ENCODE measurements at places on chromosomes 12 and 14.

DNA sequence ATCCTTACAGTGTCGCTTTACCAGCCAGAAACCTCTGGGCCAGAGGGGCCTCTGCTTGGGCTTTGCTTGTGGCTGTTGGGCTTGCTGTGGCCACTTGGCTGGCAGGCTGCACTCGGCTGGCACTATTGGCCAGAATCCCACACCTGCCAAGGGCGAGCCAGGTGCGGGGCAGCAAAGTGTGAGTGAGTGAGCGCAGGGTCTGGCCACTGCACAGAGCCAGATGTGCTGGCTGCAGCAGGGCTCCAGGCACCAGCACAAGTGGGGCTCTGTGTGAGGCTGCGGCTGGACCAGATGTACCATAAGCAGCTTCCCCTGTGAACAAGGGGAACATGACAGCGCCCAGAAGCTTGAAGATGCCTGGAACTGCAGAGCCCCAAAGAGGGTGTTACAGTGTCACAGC is 33.5 kb upstream of the ARID2 start:
- no peak for DNase-seq

DNA sequence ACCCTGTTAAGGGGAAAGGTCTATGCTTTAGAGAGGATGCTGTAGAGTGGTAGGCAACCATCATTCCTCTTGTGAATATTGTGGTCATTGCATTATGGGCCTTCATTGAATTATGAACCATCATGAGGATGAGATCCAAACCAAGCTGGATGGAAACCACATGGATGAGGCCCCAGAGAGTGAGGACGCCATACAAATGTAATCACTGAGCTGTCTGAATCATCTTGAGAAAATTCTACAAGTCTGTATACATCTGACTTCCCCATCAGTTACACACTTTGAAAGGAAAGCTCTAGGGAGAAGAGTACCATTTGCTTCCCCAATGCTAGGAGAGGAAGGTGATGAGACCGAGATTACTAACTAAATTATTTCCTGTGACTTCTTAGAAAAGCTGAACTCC is 172.9 kb downstream of the CACNA1C start:
- no peak for DNase-seq

DNA sequence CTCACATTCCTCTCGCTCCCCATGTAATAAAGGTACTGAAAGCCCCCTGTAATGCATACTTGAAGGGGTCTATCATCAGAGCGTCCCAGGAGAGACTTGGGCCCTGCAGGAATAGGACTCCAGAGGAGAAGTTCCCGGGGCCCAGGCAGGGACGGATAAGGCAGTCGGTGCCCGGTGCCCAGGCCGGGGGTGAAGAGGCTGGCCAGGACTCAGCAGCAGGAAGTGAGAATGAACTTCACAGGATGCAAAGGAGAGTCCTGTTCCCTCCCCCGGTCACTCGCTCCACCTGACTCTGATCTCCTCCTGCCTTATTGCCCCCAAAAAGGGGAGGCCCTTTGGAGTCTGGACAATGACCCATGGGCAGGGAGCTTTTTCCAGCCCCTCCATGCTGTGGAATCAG is 40.2 kb downstream of the LRRC74A start:
- DNase-seq: no peak

GRCh38 chr14:38883127-38883526 is 219.9 kb downstream of the SEC23A start:
- no peak for DNase-seq

DNA sequence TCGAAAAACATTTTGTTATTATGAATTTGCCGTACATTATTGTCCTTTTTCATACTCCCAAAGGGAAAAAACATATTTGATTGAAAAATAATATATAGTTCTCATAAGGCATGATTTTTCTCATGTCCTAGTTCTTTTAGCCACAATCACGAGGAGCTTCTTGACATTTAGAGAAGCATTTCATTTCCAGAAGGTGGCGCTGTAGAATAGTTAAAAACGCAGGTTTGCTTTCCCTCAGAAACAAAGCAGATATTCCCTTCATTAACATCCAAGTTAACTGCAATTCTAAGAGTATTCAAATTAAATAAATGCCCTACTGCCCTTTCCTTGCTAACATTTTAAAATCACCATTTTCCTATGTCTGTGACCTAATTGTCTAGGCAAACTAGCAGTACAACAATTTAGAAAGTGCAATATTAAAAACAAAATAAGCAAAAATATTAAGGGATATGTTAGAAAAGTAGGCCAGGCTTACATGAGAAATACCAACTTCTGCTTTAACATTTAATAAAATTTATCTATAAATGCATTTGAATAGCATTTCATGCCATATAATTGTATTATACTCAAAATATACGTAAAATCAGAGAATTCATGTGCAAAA is 10.9 kb upstream of the PIK3C2G start:
- DNase-seq: no peak

DNA sequence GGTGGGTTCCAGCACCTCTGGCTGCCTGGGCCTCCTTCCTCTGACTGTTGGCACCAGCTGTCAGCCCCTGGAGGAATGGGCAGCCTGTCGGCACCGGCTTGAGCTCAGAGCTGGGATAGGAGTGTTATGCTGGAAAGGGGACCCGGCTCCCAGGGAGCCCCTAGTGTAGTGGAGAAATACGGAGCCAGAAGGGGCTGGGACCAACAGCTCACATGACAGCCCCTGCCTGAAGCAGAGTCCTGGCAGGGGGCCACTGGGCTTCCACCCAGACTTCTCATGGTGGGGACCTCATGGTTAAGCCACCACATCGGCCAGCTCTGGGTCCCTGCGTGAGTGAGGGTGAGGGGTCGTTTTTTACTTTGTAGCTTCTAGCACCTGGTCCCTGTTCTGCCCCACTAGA is 174.5 kb downstream of the TSPAN9 start:
- DNase-seq: no peak

GRCh38 chr12:69196302-69197288 is 42.8 kb upstream of the CPSF6 start:
- no peak for DNase-seq

DNA sequence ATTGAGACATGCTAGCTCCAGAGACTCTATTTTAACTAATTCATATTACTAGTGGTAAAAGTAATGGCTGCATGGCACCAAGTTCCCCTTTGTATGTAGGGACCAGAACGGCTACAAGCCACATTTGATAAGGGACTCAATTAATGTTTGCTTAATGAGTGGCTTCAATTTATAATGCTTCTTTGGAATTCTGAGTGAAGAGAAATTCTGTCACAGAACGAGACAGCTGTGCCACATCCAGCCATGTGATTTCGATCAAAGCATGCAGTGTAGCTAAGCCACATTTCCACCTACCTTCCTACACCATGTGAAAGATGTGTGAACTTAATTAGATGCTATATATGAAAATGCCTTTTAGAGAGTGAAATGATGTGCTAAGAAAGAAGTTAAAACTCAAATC is 217.4 kb downstream of the ACSS3 start:
- DNase-seq: no peak

- DNase-seq: no peak
These were observed 7.3 kb downstream of the CLEC7A start for GRCh38 chr12:10122689-10123088.

DNA sequence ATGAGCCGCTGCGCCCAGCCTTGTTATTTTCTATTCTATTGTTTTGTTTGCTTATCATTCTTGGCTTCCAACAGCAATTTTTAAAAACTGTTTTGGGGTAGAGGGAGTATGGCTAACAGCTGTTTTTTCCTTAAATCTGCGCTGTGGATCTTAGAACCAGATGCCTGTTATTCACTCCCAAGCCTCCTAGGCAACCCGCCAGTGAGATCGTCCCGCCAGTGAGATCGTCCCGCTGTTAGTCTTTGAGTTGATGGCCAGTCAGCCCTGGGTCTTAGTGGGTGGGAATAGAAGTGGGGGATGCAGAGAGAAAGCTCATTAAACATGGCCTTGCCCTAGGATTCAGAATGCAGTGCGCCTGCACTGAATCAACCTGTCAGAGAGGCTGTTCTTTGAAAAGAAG is 67.3 kb upstream of the BICD1 start:
- DNase-seq: peak; percentile 93

DNA sequence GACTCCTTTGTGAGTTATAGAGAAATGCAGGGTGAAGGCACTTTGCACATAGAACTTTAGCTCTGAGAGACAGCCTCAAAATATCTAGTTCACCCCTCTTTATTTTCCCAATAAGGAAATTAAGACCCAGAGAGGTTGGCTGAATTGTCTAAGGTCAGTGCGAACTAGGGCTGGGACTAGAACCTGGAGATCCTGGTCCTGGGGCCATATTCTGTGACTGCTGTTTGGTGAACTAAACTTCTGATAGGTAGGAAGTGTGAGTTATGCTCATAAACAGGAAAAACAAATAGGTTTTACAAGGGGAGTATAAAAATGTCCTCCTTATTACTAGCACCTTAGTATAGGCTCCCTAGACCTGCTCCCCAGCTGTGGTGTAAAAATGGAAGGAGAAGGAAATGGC is 53.9 kb downstream of the DAD1 start:
- DNase-seq: no peak

GRCh38 chr12:87836190-87836589 is 193.0 kb downstream of the C12orf50 start:
- no peak for DNase-seq

DNA sequence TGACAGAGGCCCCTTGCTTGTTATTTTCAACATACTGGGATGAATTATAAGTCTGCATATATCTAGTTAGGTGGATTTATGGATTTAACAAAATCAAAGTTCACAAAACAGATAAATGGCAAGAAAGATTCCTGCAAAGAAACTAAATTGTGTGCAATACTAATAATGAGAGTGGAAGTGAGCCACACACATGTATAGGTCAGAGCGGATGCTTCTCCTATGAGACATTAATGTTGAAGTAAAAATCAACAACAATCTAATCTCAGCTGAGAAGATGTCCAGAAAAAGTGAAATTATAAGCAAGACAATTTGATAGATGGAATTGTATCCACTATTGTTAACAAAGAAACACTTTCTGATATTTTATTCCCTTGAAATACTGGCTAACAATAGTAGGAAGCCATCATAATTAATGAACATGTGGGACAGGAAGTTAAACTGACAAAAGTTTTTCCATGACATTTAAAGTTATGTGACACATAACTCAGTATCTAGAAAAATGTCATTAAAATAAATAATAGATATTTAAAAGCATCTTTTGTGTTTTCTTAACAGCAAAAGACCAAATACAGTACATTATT is 39.7 kb downstream of the RAD51B start:
- no peak for DNase-seq

DNA sequence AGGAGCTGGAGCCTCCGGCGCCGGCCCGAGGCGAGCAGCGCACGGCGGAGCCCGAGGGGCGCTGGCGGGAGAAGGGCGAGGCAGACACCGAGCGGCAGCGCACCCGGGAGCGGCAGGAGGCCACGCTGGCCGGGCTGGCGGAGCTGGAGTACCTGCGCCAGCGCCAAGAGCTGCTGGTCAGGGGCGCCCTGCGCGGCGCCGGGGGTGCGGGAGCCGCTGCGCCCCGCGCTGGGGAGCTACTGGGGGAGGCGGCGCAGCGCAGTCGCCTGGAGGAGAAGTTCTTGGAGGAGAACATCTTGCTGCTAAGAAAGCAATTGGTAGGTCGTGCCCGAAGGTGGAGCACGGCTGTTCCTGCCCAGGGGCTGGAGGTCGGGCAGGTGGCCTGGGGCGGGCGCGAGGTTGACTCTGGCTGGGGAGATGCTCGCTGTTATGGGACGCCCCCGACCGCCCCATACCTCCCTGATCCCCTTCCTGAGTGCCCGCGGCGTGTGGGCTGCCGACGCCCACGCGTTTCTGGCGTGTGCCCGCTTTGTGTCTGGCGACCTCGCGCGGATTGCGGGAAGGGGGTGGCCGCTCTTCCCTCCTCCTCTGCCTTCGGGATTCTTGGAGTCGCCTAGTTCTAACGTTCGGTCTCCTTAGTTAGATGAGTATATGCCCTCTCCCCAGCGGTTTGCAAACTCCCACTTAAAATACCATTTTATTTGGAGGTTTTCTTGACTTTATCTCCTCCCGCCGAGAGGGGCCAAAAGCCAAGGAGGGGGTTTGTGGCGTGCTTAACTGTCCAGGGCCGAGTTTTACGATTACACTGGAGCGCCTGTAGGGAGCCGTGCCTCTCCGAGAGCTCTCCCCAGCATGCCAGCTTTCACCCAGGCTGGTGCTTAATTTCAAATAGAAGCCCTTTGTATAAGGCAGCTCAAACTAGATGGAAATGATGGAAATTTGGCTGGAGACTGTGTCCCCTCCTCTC is 752 bp downstream of the DACT1 start:
- DNase-seq: peak; percentile 66
